ENCODE measurements at places on chromosomes 4 and X. TPM values are rescaled to one million over a fixed set of nuclear protein-coding genes. Genes with fewer than 3 reads are reported as not detected.

CNGA1 gene
- total RNA-seq: not detected

TEX11 gene
- not detected for total RNA-seq

FATE1 gene
- total RNA-seq: not detected

LUZP4 gene
- total RNA-seq: not detected

CD38 gene
- total RNA-seq: not detected

GPR82 gene
- total RNA-seq: not detected

AKAP14 gene
- not detected for total RNA-seq

FAM149A gene
- 1.3 TPM for total RNA-seq

TNIP2 gene
- 40.5 TPM for total RNA-seq

TACC3 gene
- 53.0 TPM for total RNA-seq

MEPE gene
- total RNA-seq: not detected

GPC4 gene
- total RNA-seq: 1.9 TPM

GATA1 gene
- total RNA-seq: not detected

NPY1R gene
- total RNA-seq: 2.8 TPM

JCHAIN gene
- total RNA-seq: not detected

TRMT10A gene
- 19.1 TPM for total RNA-seq

CT45A2 gene
- not detected for total RNA-seq

CMC4 gene
- 8.0 TPM for total RNA-seq

FAM236D gene
- total RNA-seq: not detected

TMEM144 gene
- 4.4 TPM for total RNA-seq

KIT gene
- total RNA-seq: not detected

UNC5C gene
- not detected for total RNA-seq

DCAF4L1 gene
- total RNA-seq: 0.72 TPM

PALLD gene
- total RNA-seq: 94.6 TPM

CRLF2 gene
- total RNA-seq: not detected

PCSK1N gene
- total RNA-seq: 6.3 TPM

NLRP2B gene
- not detected for total RNA-seq

ADGRL3 gene
- 3.6 TPM for total RNA-seq

TENM3 gene
- total RNA-seq: 34.1 TPM

CDS1 gene
- total RNA-seq: 11.5 TPM

CFAP299 gene
- total RNA-seq: not detected

TRPC3 gene
- total RNA-seq: not detected

HMX1 gene
- not detected for total RNA-seq

FGFRL1 gene
- 33.5 TPM for total RNA-seq

TLR7 gene
- not detected for total RNA-seq

FAM184B gene
- total RNA-seq: not detected

LRAT gene
- 5.8 TPM for total RNA-seq

SORCS2 gene
- not detected for total RNA-seq

MED12 gene
- total RNA-seq: 39.4 TPM

SSX2 gene
- total RNA-seq: not detected

ASB11 gene
- not detected for total RNA-seq

SMIM10 gene
- not detected for total RNA-seq

TMPRSS11B gene
- not detected for total RNA-seq
